ENCODE measurements at places on chromosomes 3 and 15.

DNA sequence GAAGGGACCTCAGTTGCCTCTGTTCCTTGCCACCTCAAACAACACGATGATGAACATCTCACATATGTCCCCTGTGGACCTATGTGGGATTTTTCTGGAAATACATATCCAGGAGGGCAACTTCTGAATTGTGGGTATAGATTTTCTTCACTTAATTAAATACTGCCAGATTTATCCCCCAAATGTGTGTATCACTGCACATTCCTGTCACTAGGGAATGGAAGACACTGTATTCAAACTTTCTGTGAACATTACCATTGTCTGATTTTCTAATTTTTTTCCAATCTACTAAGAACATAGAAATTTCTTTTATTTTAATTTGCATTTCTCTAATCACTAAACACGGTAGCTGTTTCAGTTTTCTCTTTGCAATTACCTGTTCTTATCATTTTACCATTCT lies 102.0 kb upstream of the MRPS22 start:
- DNase-seq: no peak

DNA sequence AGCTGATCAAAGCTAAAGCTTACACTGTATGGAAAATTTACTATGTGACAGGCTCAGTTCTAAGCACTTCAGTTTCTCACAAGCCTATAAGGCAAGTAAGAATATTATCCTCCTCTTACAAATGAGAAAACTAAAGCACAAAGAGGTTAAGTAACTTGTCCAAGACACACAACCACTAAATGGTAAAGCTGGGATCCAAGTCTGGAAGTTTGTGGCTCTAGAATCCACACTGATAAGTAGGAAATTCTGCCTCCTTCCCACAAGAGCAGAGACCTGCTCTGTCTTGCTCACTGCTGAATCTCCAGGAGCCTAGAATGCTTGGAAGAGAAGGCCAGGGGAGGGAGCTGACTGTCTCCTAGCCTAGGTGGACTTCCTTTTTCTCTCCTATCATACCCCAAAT lies 60.6 kb downstream of the MAGI1 start:
- no peak for DNase-seq

DNA sequence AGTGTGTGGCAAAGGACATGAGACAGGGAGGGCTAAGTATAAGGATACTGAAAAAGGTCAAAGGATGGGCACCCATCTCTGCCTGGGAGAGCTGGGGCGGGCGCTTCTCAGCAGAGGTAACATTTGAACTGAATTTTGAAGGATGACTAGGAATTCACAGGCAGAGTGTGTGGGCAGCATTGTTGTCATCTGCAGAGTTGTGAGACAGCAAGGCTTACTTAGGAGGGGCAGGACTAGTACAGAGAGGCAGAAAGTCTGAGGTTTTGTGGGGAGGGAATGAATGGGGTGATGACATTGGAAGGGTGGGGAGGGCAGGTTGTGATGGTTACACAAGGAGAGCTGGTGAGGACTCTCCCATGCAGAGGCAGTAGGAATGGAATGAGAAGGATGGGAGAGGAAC lies 84.1 kb upstream of the PRR23C start:
- DNase-seq: no peak

DNA sequence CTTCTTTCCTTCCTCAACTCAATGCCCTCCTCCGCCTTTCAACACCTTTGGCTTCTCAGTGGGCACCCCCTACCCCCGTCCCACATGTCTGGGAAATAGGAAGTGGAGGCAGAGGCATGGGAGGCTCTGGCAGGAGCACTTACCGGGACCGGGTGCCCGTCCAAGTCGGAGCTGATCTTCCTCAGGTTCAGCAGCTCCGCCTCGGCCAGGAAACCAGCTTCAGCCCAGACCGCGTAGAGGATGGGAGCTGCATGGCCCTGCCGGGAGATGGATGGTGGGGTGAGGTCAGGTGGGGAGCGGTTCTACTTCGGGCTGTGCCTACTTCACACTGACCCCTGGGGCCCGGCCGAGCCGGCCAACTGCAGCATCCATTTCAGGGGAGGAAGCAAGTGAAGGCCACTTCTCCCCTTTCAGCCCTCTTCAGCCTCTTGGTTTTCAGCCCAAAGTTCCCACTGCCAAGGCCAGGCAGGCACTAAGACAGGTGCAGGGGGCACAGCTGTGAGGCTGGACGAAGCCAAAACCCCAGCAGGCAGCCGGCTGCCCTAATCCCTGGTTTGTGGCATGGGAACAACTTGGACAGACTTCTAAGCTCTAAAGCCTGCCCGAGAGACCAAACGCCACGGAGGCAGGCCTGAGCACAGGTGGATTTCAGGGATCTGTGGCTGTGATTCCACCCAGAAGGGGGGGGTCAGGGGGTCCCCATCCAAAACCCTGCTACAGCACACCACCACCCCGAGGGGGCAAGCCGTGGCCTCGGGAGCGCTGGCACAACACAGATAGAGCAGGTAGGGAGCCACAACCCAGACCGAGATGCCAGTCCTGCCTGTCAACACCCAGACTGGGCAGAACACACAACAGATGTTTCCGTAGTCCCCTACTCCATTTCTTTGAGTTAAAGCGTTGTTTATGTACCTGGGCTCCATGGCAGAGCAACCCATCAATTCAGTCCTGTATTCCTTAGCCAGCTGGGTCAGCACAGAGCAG lies 14.5 kb downstream of the TKT start:
- DNase-seq: no peak

GRCh38 chr3:30141927-30142326 lies 464.5 kb upstream of the TGFBR2 start:
- DNase-seq: no peak

GRCh38 chr3:194083637-194084224 lies 52.2 kb upstream of the HES1 start:
- no peak for DNase-seq

DNA sequence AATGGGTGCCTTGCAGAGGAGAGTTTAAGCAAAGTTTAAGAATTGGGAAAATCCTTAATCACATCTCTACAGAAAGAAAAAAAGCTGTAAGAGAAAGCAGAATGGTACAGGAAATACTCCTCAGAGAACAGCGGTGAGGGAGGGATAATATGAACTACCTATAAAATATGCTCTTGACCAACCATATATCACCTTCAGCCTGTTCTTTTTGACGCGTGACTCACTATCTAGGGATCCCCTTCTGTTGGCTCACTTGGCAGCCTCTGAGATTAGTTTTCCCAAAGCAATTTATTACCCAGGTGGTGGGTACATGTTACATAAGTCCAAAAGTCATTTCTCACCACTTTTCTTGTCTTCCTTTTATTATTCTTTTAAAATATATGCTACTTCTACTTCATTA lies 97.7 kb downstream of the CNTN6 start:
- DNase-seq: no peak

DNA sequence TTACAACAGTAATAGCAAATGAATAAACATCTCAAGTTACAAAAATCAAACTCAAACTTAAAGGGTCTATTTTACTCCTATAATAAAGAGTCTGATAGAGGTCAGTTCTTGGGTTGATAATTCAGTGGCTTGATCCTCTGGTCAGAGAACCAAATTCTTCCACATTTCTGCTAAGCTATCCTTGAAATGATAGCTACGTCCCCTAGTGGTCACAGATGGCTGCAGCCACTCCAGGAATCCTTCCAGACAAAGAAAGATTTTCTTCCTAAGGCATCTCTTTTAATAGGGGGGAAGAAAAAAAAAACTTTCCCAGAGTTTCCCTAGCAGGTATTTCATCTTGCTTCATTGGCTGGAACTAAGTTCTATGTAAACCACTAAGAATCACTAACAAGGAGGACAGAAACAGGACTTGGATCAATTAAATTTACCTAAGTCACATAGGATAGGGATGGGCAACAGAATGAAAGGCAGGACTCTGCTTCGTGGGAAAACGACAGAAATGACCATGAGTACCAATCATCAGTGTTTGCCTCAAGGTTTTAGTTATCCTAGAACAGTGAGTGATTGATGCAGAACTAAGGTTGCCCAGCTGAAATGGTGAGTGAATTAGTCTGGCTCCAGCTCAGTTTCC lies 160.7 kb downstream of the STAC start:
- DNase-seq: no peak

DNA sequence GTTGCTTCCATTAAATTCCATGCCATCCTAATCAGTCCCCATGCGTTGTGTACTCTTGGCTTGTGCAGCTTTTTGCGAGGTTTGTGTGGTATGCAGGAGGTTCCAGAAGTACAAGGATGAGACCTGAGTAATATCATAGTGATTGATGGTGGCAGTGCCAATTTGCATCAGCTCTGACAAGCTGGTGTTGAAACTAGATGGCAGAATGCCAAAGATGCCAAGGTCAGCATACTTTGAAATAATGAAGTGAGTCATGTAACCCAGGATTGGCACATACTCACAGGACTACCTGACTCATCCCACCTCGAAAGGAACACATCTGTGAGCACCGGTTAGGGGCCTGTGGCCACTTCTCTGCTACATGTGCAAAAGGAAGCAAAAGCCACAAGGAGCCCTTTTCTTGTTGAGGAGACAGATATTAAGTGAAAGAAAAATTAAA lies 14.3 kb downstream of the KAT2B start:
- peak; percentile 100 for DNase-seq

All from keratinocyte (primary cell).